LoVo (cell line): ENCODE measurements at places on chromosomes 2 and 18.

DNA sequence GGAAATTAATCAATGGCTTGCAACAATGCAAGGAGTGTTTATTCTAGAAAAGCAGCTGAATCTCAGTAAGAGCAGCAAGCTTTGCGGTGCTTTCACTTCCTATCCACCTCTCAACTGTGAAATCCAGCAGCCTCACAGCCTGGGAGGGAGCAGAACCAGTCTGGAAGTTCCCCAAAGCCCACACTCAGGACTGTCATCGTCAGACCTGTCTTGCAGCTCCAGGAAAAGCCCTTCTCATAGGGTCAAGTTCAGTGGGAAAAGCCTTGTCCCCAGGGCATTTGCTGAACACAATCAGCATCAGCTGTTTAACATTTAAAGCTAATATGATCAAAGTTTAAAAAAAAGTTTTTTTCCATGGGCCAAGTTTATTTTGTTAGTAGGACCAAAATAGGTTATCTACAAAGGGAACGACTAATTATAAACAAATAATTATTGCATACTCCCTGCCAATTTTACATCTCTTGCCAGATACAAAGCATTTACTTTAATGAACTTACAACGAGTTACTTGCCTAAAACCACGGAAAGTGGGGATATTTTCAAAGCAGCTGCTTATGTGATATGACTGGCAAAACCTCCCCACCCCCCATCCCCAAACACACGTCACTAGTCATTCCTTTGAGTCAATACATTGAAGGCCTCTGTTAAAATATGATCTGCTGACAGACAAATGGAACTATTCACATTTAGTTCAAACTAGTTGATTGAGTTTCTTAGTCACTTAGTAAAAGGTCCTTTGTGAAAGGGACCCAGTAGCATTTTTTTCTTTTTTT is 36.8 kb downstream of the PARD6G start:
- no peak for DNase-seq

DNA sequence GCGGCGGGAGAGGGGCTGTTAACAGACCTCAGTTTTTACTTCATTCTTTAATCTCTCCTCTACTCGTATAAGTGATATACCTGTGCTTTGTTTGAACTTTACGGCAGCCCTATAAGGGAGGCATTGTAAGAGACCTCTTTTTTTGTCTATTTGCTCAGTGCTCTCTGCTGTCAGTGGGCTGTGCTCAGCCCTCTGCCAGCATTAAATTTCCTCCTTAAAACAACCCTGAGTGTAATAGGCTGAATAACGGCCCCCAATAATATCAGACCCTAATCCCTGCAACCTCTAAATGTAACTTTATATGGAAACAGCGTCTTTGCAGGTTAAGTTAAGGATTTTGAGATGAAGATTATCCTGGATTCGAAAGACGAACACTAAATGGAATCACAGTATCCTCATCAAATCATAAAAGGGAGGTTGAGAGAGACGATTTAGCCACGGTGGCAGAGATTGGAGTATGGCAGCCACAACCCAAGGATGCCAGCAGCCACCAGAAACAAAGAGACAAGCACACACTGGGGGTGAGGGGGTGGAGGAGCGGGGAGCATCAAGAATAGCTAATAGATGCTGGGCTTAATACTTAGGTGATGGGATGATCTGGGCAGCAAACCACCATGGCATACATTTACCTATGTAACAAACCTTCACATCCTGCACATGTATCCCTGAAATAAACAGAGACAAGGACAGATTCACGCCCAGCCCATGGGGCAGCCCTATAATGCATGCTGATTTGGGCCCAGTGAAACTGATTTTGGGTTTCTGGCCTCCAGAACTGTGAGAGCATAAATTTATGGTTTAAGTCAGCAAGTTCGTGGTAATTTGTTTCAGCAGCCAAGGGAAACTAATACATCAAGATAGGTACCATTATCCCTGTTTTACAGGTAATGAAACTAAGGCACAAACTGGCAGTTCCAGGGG is 894 bp upstream of the FARSB start:
- no peak for DNase-seq

DNA sequence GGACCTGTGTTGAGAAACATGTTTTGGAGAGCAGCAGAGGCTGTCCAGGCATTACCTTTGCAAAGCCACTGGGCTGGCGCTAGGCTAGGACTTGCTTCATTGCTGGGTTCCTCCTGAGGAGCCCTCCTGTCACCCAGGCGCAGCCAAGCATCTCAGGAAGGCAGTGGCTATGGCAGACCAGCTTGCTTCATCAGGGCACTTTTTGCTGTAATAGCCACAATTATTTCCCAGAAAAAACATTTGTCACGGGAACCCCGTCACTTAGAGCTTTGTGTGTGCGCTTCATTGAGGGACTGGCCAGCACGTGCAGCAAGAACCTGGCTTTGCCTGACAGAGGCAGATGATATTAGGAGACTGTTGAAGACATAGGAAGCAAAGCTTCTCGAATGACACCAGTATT is 36.4 kb downstream of the SLC20A1 start:
- no peak for DNase-seq

- no peak for DNase-seq
Observed at GRCh38 chr2:121359716-121360565, 74.9 kb upstream of the TFCP2L1 start.

GRCh38 chr2:60350791-60351190 is 202.7 kb downstream of the BCL11A start:
- no peak for DNase-seq

DNA sequence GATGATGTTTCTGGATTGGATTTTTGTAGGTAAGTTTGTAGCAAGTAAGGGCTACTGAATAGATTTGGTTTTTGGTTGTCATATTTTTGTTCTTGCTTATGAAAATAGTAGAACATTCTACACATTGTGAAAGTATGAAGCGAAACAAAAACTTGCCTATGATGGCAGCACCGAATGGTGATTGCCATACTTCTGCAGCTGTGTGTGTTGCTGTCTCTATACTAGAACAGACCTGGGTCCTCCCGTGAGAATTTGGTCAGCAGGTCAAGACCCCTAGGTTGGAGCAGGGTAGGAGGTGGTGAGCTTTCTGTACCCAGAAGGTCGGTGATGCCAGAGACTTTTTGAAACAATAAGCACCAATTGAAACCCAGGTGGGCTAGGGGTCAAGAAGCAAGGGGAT is 322.6 kb downstream of the PRKCE start:
- no peak for DNase-seq
